A549 treated with Mapracorat at 1 μM for 4 hours (cell line): ENCODE measurements at places on chromosomes 2 and 18. TPM values are rescaled to one million over a fixed set of nuclear protein-coding genes. Genes with fewer than 3 reads are reported as not detected.

The COL3A1 gene
- total RNA-seq = 0.07 to 0.26 TPM (median 0.15 TPM) in 5 replicates

The CPS1 gene
- 9.6 to 13.8 TPM (median 13.3 TPM) in 5 replicates for total RNA-seq

The CCDC148 gene
- 0.30 to 0.46 TPM (median 0.37 TPM) in 5 replicates for total RNA-seq

The ASTL gene
- total RNA-seq = not detected in 5 replicates

The NOL4 gene
- total RNA-seq = not detected in 5 replicates
